ENCODE measurements at places on chromosomes 6 and 20. TPM values are rescaled to one million over a fixed set of nuclear protein-coding genes. Genes with fewer than 3 reads are reported as not detected.

DNA sequence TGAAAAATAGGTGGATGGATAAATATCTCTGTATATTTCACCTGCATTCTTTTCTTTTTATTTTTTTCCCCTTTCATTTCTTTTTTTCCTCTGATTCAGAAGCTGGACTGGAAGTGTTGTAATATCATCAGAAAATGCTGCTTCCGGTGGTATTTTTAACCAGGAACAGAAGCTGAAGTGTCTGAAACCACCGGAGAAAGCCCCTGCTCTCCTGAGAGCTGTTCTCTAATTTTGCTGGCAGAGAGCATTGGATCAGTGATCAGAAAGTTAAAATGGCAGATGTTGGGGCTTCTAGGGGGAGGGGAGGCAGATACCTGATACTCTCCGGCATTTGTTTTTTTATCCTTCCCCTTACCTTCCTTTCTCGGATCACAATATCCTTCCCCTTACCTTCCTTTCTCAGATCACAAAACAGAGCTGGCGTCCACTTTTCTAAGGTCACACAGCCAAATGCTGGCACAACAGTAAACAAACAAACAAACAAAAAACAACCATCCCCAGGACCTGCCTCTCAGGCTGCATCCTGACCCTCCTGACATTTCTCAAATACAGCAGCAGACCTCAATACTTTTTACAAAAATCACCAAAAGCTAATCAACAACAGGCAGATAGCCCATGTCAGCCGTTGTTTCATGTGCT lies 143.2 kb upstream of the ZNF217 start:
- DNase-seq, result no peak

DNA sequence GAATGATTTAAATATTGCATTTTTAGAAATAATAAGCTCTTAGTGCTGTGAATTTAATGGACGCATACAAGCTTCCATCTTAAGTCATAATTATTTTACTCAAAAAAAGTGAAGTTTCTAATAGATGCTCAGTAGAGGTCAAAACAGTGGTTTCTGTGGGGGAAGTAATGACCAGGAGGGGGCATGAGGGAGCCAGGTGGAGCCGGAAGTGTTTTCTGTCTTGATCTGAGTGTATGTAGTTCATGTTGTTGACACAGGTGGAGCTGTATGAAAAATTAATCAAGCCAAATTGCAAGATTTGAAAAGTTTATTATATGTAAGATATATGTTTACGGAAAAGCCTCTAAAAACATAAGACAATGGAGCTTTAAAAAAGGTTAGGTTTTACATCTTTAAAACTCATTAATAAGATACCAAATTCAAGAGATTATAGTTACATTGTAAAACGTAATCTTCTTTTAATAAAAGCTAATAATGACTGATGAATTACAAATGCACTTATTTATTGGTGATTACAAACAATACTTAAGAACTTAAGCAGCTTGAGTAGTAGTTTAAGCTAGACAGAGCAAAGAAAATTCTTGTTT lies 68.0 kb downstream of the PLAGL1 start:
- DNase-seq, result peak; percentile 78

- no peak for DNase-seq
Measured at GRCh38 chr6:33841868-33842267, 38.1 kb upstream of the MLN start.

GRCh38 chr6:95286874-95287273 lies 290.5 kb upstream of the MANEA start:
- no peak for DNase-seq

DNA sequence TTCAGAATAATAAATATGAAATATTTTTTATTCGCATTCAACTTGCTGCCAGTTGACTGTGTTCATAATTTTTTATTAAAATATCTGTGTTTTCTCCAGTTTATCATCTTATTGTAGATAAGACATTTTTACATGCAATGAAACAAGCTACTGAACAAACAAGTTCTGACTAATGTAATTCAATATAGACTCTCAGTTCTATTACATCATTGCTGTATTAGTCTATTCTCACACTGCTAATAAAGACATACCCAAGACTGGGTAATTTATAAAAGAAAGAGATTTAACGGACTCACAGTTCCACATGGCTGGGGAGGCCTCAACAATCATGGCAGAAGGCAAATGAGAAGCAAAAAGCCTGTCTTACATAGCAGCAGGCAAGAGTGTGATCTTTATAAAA lies 1357.7 kb upstream of the CITED2 start:
- DNase-seq, result no peak

DNA sequence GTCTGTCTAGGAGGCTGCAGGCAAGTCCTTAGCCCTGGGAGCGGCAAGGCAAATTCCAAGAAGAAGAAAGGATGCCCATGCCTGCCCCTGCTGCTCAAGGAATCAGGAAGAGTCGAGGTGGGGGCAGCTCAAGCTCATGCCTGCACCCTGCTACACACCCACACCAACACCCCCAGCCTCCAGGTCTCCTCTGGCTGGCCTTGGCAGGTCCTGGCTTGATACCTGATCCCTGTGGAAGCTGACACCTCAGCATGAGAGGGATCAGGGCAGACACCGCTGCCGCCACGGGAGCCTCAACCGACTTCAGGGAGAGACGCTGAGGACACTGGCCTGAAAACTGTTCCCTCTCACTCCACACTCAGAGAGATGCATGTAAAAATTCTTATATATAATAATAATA lies 35.5 kb upstream of the MAFB start:
- no peak for DNase-seq

DNA sequence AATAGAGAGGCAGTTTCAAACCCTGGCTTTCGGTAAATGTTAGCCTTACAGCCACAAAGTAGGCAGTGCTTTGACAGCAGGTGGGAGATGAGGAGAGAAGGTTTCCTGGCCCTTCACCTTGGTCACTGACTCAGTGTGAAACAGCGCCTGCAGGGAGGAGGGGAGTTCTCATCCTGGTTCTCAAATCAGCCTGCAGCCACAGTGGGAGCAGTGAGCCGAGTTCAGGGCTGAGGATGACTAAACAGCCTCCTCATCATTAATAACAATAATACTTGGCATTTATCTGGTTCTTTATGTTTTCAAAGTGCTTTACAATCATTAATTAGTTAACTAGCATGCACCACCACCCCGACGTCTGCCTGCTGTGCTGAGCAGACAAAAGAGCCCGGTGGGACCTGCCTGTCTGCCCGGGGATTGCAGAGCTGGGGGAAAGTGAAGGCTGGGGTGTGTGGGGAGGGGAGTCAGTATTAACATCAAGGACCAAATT lies 59.6 kb downstream of the PRDM1 start:
- no peak for DNase-seq

DNA sequence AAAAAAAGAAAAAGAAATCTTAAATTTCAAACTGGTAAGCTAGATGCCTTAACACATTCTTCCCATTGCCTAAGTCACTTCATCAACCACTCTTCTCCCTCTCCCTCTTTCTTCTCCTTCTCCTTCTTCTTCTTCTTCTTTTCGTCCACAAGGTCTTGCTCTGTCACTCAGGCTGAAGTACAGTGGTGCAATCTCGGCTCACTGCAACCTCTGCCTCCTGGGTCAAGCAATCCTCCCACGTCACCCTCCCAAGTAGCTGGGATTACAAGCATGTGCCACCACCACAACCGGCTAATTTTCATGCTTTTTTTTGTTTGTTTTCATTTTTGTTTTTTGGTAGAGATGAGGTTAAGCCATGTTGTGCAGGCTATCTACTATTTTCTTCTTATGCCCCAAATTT lies 60.2 kb downstream of the GPR63 start:
- DNase-seq, result no peak

- DNase-seq, result no peak
Measured at GRCh38 chr20:32439132-32439829, 81.2 kb downstream of the ASXL1 start.

DNA sequence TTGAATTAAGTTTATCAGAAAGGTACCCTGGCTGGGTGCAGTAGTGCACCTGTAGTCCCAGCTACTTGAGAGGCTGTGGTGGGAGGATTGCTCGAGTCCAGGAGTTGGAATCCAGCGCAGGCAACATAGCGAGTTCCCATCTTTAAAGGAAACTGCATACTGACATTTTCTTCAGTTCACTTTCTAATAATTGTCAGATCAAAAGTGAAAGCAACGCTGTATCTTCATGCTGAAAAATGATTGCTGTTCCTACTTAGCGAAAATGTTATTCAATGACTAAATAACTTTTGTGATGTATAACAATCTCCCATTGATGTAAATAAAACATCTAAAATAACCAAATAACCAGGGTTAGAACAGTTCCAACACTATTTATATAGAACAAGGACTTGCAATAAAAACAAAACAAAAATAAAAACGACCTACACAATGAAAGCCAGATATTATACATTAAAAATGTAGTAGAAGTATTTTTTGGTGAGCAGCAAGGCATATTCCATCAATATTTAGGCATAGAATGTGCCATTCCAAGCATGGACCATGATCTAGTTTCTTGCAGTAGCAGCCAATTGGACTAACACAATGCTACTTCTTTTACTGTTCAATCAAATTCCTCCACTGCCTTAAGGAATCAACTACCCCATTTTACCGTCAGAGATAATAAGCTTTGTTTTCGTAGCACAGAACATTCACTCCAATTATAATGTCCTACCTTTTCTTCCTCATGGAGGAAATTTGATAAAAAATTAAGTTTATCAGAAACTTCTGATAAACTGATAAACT lies 1.5 kb downstream of the LATS1 start:
- DNase-seq, result no peak

DNA sequence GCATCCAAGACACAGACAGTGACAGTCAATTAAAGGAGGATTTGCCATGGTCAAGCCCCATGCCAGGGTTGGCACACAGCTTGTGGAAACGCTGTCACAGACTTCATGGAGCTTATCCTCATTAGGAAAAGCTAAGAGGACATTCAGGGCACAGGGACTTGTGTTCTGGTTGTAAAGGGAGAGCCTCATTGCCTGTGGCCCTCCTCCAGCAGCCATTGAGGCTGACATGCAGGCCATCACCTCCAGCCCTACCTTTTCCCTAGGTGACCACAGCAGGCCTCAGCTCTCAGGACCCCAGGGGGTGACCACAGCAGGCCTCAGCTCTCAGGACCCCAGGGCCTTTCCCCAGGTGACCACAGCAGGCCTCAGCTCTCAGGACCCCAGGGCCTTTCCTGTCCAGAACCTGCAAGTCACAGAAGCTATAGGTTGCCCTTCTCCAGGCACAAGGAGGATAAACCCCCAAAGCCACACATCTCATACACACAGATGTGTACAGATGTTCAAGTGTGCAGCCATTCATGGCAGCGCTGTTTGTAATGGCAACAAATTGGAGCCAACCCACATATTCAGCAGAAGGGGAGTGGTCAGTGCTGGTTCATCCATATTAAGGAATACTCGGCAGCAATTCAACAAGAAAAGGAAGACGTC lies 26.1 kb downstream of the DUSP22 start:
- DNase-seq, result no peak

DNA sequence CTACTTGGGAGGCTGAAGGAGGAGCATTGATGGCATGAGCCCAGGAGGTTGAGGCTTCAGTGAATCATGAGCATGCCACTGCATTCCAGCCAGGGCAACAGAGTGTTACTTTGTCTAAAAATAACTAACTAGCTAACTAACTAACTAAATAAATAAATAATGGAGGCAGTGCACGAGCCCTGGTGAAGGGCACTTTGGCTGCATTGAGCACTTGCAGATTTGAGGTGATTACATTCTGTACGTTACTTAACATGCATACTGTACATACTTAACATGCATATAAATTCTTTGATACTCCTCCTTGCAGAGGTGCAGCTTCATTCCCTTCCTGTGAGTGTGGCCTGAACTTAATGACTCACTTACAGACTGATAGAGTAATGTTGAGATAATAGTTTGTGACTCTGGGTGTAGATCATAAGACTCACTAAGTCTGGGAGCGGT lies 10.7 kb downstream of the HLA-A start:
- DNase-seq, result peak; percentile 33

DNA sequence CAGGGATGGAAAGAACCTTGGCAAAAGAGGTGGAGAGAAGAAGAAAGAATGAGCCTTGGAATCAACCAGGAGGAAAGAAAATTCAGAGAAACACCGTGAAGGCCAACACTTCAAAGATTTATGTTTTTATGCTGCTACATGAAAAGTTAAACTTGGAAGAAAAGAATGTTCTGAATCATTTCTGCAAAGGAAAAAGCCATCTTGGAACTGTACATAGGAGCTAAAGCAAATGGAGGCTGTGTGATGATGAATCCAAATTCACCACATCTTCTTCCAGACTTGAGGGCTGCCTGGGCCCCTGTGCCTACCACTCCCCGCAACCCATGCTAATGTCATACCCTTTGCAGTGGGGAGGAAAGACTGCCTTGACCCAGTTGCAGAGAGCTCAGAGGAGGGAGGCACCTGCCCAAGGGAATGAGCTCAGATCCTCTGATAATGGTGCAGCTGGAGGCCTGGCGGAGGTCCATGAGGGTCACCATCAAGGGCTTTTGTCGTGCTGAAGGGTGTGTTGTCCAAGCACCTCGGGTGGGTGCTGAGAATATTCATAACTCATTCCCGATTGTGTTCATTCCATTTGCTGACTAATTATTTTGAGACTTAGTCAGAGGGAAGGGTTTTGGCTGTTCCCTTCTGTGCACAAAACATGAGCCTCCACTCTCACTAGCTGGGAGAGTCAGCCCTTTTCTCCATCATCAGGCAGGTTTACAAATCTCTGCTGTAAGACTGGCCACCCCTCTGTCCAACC lies 245.8 kb upstream of the JAG1 start:
- no peak for DNase-seq

GRCh38 chr6:154763650-154764049 lies 30.4 kb downstream of the SCAF8 start:
- DNase-seq, result no peak

DNA sequence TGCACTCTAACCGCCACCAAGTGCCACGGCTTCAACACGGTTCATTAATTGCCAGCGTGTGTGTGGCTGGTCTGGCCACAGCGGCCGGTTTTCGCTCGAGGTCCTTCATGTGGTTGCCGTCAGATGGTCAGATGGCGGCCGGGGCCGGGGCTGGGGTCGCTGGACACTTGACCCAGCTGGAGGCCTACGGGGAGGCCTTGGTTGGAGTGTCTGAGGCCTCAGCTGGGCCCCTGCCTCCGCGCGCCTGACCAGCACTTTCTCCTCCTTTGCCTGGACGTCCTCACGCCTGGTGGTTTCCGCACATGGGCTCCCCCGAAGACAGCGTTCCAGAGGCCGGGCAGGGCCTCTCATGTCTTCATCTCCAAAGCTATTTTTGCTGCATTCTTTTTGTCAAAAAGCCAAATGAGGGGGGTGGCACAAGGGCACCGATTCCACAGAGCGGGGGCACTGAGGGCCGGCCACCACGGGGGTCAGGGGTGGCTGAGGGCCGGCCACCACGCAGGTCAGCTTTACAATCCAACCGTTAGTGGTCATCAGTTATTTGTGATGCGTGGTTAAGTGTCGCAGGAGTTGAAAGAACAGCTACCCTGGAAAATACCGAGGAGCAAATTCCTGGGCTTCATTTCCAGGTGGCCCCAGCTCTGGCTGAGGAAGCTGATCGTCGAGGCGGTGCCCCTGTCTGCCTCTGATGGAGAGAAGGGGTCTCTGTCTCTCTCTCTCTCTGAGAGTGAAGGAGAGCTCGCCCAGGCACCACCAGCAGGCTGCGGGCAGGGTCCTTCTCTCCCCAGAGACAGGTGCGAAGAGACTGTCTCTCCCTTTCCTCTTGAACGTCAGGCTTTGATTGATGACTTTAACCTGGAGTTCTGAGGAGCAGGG lies 50.5 kb upstream of the FRMD1 start:
- no peak for DNase-seq

GRCh38 chr20:21388566-21388965 lies 8.8 kb downstream of the NKX2-4 start:
- no peak for DNase-seq

The FAM120B gene
- total RNA-seq, result 6.9 TPM

The PREX1 gene
- total RNA-seq, result 0.05 TPM

The KIAA1755 gene
- total RNA-seq, result 0.05 TPM

The FGD2 gene
- 0.31 TPM for total RNA-seq

The BPIFA1 gene
- total RNA-seq, result not detected

The HLA-DQA2 gene
- not detected for total RNA-seq

The GNMT gene
- total RNA-seq, result not detected

All from HT-29 (cell line).